Endothelial cell of coronary artery (primary cell): ENCODE measurements at places on chromosomes 5 and 9. TPM values are rescaled to one million over a fixed set of nuclear protein-coding genes. Genes with fewer than 3 reads are reported as not detected.

The PLPP1 gene
- total RNA-seq = 11.2 and 69.7 TPM in 2 replicates

The ENHO gene
- total RNA-seq = 0.09 TPM in 1 of 2 replicates, not detected in the other

The DMGDH gene
- under 0.01 TPM in 1 of 2 replicates, not detected in the other for total RNA-seq

The OLFML2A gene
- under 0.01 and 0.28 TPM in 2 replicates for total RNA-seq

The LCN1 gene
- 0.66 TPM in 1 of 2 replicates, not detected in the other for total RNA-seq

The SPATA31D4 gene
- total RNA-seq = not detected in 2 replicates

The ENTREP1 gene
- total RNA-seq = 1.3 and 1.5 TPM in 2 replicates

The PCDHGA1 gene
- 0.36 and 1.0 TPM in 2 replicates for total RNA-seq

The ADAMTS13 gene
- total RNA-seq = 0.27 and 1.3 TPM in 2 replicates

The ADRB2 gene
- 3.1 and 3.2 TPM in 2 replicates for total RNA-seq

The PCDHA2 gene
- total RNA-seq = 0.18 and 0.19 TPM in 2 replicates

The BTNL8 gene
- total RNA-seq = not detected in 2 replicates

The LMBRD2 gene
- 6.9 and 15.3 TPM in 2 replicates for total RNA-seq

The ENG gene
- 60.0 and 137 TPM in 2 replicates for total RNA-seq

The DHX29 gene
- total RNA-seq = 26.3 and 30.7 TPM in 2 replicates

The EPB41L4B gene
- 1.2 and 1.3 TPM in 2 replicates for total RNA-seq

The STRBP gene
- 10.7 and 11.7 TPM in 2 replicates for total RNA-seq

The FRRS1L gene
- 0.28 TPM in 1 of 2 replicates, not detected in the other for total RNA-seq

The RNF183 gene
- not detected in 2 replicates for total RNA-seq

The LCN15 gene
- not detected in 2 replicates for total RNA-seq

The GLRA1 gene
- not detected in 2 replicates for total RNA-seq

The OR1J2 gene
- not detected in 2 replicates for total RNA-seq

The NAA35 gene
- 20.2 and 20.9 TPM in 2 replicates for total RNA-seq

The MUSK gene
- total RNA-seq = under 0.01 TPM in 1 of 2 replicates, not detected in the other

The TEX53 gene
- not detected in 2 replicates for total RNA-seq

The ARAP3 gene
- total RNA-seq = 30.1 and 35.6 TPM in 2 replicates

The SLC36A2 gene
- total RNA-seq = not detected in 2 replicates

The MRPL50 gene
- total RNA-seq = 11.5 and 12.8 TPM in 2 replicates

The GIN1 gene
- total RNA-seq = 4.2 and 5.1 TPM in 2 replicates

The CBY3 gene
- total RNA-seq = 0.09 and 0.18 TPM in 2 replicates

The DNM1 gene
- total RNA-seq = 0.27 and 2.9 TPM in 2 replicates

The GABRB2 gene
- total RNA-seq = not detected in 2 replicates

The DBN1 gene
- 204 and 221 TPM in 2 replicates for total RNA-seq

The TSSK1B gene
- 0.09 TPM in 1 of 2 replicates, not detected in the other for total RNA-seq

The PRUNE2 gene
- total RNA-seq = 5.6 and 20.7 TPM in 2 replicates

The NUTM2G gene
- total RNA-seq = not detected in 2 replicates
